Heart left ventricle (tissue), 16 donors: ENCODE measurements at places on chromosomes 2 and 18. TPM values are rescaled to one million over a fixed set of nuclear protein-coding genes. Genes with fewer than 3 reads are reported as not detected.

The MAB21L4 gene
- not detected for total RNA-seq

The TMEM37 gene
- total RNA-seq, result 1.0 TPM

The TRAPPC8 gene
- total RNA-seq, result 26.9 TPM

The PDE11A gene
- 1.0 TPM for total RNA-seq

The LRRTM1 gene
- total RNA-seq, result 0.93 TPM

The SLC4A3 gene
- total RNA-seq, result 507 TPM

The MGAT4A gene
- total RNA-seq, result 45.0 TPM

The RIT2 gene
- total RNA-seq, result not detected

The PKDCC gene
- 31.3 TPM for total RNA-seq

The SP5 gene
- total RNA-seq, result 0.28 TPM

The IL1F10 gene
- not detected for total RNA-seq

The FSHR gene
- total RNA-seq, result 0.52 TPM

The GALNT14 gene
- 2.4 TPM for total RNA-seq

The CRIM1 gene
- total RNA-seq, result 81.8 TPM

The ERCC3 gene
- 20.8 TPM for total RNA-seq

The PPM1B gene
- total RNA-seq, result 65.1 TPM

The SCN1A gene
- total RNA-seq, result not detected

The RAB27B gene
- 0.21 TPM for total RNA-seq

The MATN3 gene
- total RNA-seq, result not detected

The HOXD12 gene
- not detected for total RNA-seq

The CNDP2 gene
- 62.0 TPM for total RNA-seq

The SLC8A1 gene
- 1,074 TPM for total RNA-seq

The ABCG5 gene
- total RNA-seq, result not detected

The C2orf66 gene
- total RNA-seq, result not detected

The MOGAT1 gene
- total RNA-seq, result 0.42 TPM

The CEP76 gene
- total RNA-seq, result 5.8 TPM
